ENCODE measurements at places on chromosomes 12 and 14. TPM values are rescaled to one million over a fixed set of nuclear protein-coding genes. Genes with fewer than 3 reads are reported as not detected.

The OTOGL gene
- total RNA-seq = 2.9 TPM

The KRT81 gene
- 40.6 TPM for total RNA-seq

- no peak for DNase-seq
Observed at GRCh38 chr12:32390572-32391219, 8.7 kb upstream of the FGD4 start.

- no peak for DNase-seq
Observed at GRCh38 chr14:85300107-85300506, 229.8 kb upstream of the FLRT2 start.

The GARIN6 gene
- total RNA-seq = not detected

The PTPN6 gene
- 3.4 TPM for total RNA-seq

The CCDC197 gene
- total RNA-seq = not detected

DNA sequence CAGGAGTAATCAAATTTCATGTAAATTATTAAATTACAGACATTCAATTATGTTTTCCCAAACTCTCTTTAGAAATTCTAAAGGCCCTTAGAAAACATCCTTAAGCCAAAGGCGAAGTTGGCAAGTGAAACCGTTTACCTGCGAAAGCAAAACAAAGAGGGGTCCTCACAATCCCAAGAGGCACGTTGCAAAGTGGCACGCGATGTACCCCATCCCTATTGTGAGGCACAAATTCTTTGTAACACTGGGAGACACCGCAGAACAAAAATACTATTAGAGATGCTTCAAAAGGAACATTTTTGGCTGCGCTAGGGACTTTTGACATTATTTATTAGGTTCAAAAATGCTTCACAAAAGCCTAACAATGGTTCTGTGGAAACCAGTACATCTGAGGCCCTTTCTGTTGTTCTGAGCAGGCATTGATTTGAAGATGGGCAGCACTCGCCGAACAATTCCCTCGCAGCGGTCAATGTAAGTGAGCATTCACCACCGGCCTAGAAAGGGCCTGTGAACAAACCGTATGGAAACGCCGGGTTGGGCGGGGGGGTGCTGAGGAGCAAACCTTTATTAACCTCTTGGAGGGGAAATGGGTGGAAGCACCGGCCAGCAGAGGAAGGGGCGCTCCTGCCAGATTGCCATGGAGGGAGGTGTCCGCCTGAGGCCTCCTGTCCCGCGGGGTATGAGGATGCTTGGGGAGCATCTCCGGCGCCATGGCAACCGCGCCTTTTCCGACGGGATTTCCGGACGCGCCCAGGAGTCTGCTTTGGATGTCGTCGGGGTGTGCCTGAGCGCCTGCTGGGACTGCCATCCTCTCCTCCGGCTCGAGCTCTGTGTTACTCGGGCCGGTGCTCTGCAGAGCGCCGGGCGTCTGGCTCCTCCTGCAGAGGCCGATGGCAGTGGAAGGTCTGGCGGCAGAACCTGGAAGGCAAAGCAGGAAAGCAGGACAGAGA is 193.9 kb downstream of the C12orf42 start:
- no peak for DNase-seq

GRCh38 chr12:48901278-48901677 is 24.0 kb downstream of the FKBP11 start:
- no peak for DNase-seq

The ATF7IP gene
- total RNA-seq = 25.5 TPM

DNA sequence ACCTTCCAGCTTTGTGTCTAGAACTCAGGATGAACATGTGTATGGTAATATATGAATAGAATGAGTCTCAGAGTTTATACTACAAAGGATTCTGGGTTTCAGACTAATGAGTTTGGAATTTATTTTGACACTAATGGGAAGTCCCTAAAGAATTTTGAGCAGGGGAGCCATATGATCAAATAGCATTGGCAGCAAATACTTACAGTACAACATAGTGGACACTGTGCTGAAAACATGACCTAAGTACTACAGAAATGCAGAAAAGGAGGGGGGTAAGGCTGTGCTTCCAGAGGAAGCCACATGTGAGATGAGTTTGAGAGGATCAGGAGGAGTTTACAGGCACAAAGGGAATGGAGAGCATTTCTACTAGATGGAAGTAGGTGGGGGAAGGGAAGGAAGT is 225.8 kb downstream of the C12orf42 start:
- DNase-seq = no peak

DNA sequence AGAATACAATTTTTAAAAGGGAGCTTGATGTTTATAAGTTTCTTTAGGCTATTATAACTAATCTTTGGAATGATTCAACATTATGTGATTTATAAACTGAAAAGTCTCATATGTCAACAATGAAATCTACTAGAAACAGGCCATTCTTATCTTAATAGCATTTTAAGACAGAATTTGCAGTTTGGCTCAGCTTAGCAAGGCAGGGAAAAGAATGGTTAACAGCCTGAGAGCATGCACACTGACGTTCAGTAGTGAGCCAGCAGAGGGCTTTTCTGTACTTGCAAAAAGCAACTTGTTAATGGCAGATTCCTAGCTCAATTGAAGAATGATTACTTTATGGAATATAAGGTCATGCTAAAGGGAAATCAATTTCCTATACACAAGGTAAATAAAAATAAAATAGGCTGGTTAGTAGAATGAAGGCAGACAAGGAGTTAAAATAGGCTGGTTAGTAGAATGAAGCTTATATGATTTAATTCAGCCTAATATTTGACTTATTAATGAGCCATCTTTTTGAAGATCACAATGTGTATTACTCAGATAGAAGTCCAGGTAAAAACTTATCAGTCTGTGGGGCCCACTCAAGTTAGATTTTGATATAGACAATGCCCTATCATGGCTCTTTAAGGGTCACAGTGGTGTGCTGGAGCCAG is 95.9 kb downstream of the OTOGL start:
- peak; percentile 50 for DNase-seq

DNA sequence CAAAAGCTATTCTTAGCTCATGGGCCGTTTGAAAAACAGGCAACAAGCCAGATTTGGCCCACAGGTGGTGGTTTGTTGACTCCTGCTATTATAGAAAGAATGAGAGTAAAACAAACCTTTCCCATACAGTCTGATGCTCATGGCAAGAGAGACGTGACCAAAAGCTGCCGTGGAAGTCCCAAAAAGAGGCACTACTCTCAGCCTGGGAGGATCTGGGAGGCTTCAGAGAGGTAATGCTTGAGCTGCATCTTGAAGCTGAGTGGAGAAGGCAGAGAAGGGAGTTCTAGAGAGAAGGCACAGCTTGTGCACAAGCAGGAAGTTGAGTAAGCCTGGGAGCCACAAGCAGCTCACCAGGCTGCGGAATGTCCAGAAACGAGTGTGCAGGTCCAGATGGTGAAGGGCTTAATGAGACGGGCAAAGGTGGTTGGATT is 9.6 kb downstream of the PLXNC1 start:
- DNase-seq = no peak

DNA sequence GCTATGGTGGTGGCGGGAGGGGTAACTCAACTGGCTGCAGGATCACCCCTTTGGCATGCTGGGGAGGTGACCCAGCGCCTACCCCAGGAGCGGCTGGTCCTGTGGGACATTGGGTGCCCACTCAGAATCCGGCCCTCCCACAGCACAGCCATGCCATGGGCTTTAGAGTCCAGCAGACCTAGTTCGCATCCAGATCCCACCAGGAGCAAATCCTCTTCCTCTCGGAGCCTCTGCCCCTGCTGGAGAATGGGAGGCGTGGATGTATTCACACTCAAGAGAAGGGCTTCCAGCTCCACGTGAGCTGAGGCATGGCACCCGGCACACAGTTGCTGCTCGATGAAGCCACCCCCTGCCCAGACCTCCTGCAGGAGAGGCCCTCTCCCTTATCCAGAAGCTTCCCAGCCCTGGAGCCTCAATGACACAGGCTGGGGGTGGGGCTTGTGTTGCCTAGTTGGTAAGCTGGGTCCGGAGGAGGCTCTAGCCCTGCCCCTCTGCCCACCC is 17.7 kb downstream of the FAM222A start:
- DNase-seq = no peak

- peak; percentile 93 for DNase-seq
Observed at GRCh38 chr14:105091517-105092170, 26.4 kb upstream of the GPR132 start.

The VIPAS39 gene
- 21.1 TPM for total RNA-seq

The MYF5 gene
- not detected for total RNA-seq

GRCh38 chr12:50362671-50363070 is 33.7 kb downstream of the FAM186A start:
- DNase-seq = no peak

The ACOT6 gene
- not detected for total RNA-seq

- no peak for DNase-seq
Observed at GRCh38 chr12:56683-57346, 9.8 kb upstream of the IQSEC3 start.

The MAP3K12 gene
- 6.3 TPM for total RNA-seq

The P2RX2 gene
- not detected for total RNA-seq

- DNase-seq = no peak
Observed at GRCh38 chr12:94962670-94963069, 40.8 kb downstream of the NDUFA12 start.

The HSPA2 gene
- total RNA-seq = 4.5 TPM

- DNase-seq = no peak
Observed at GRCh38 chr12:86719381-86719780, 463.2 kb upstream of the MGAT4C start.

The SLC8B1 gene
- total RNA-seq = 5.8 TPM

- DNase-seq = no peak
Observed at GRCh38 chr14:96895658-96896271, 98.6 kb downstream of the VRK1 start.

DNA sequence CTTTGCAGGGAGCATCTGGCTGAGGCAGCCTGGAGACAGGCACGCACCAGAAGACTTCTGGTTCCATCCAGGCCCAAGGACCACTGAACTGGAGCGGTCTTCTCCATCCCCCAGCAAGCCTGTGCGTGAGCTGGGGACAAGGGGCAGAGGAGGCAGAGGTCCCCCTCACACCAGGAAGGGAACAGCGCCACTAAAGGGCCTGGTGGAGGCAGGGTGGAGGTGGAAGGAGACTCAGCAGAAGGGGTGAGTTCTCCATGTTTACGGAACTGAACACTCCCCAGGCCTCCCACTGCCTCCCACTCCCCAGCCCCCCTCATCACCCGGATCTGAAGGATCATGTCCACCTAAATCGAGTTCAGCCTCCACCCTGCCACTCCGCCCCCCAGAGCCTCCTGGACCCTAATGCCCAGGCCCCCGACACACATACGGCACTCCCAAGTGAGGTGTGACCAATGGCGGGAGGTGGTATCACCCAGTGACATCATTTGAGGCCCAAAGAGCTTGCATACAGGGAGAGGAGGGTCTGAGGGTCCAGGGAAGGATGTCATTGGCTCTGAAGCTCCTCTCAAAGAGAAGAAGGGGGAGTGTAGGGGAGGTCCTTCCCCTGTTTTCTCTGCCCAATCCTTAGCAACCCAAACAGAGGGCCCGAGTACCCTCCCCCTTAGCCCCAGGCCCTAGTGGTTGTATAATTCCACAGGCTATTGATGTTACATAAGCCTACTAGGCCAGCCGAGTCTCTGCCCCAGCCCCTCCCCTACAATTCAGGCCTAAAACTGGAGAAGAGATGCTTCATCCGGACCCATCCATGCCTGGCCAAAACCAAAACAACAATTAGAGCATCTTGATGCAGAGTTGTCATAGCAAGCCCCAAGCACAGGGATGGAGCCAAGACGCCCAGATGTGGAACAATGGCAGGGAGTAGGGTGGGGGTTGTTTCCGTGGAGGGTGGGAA is 1.0 kb downstream of the FAIM2 start:
- no peak for DNase-seq

The SMCO3 gene
- total RNA-seq = not detected

GRCh38 chr12:125773033-125773640 is 707.9 kb downstream of the AACS start:
- peak; percentile 34 for DNase-seq

DNA sequence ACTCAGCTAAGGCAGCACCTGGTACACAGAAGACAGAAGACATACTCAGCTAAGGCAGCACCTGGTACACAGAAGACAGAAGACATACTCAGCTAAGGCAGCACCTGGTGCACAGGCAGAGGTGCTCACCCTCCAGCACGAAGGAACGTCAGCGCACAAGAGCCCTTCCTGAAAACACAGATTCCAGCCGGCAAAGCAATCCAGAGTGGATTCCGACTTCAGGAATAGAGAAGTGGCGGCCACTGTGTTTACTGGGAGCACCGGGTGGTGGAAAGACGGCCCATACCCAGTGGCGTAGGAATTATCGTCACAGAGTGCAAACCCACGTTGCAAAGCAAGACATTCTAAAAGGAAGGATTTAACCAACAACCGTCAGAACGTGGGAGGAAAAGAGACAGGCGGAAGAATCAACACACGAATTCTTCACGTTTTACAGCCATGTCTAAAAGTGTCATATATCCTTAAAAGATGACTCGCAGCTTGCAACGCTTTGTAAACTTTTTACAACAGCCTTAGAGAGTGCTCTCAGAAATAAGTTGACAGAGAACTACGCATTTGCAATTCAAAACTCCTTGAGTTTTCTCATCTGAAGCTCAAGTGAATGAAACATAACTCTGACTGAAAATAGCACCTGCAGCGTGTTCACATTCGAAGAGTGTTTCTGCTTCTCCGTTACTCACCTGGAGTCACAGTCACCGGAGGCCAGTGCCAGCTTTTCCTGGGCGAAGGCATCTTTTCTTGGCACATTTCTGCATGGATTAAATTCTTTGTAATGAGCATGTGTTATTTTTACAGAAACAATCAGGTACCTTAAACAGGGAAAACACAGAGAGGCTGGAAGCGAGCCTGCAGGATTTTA is 55.8 kb upstream of the GALNT9 start:
- no peak for DNase-seq
